Keratinocyte (primary cell): ENCODE measurements at places on chromosomes 16 and 17. TPM values are rescaled to one million over a fixed set of nuclear protein-coding genes. Genes with fewer than 3 reads are reported as not detected.
A peak's percentile ranks its signal among the peaks of the same experiment; 100 is the strongest.

- peaks cover 3% of the 10 kb centered on the region for H3K4me1 ChIP-seq
- no peak overlapping the region for H3K4me3 ChIP-seq
- no peaks in the 10 kb centered on the region for H3K27me3 ChIP-seq
- no peak overlapping the region for H3K27ac ChIP-seq
Measured at GRCh38 chr17:33929181-33929724, 325.8 kb upstream of the CCL2 start.

DNA sequence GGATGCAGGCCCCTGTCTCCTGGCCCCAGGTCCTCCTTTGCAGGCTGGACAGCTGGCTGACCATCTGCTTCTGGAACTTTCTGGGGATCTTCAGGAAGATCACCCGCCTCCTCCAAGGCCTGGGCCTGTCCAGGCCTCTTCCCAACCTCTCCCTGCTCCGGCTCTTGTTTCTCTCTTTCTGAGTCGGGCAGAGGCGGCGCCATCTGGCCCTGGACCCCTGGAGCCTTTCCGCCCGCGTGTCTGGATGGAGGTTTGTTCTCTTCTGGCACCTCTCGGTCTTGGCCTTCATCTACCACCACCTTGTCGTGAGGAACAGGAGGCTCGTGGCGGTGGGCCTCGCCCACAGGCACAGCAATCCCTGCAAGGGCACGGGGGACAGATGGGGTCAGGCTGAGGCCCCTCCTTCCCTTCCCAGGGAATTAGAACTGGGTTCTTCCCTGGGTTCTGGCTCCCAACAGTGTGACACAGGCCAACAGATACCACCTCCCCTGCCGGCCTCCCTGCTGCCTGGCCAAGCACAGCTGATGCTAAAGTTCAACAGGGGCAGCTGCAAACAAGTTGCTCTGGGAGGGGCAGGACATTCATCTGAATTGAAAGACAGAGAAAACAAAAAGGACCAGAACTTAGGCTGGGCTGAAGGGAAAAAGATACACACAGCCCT, 13.3 kb downstream of the NDUFAF8 start:
- H3K36me3 ChIP-seq = peaks cover 12% of the 10 kb centered on the region
- peaks cover 14% of the 10 kb centered on the region for H3K4me1 ChIP-seq
- no peaks in the 10 kb centered on the region for H3K27me3 ChIP-seq
- H3K4me3 ChIP-seq = no peak overlapping the region

DNA sequence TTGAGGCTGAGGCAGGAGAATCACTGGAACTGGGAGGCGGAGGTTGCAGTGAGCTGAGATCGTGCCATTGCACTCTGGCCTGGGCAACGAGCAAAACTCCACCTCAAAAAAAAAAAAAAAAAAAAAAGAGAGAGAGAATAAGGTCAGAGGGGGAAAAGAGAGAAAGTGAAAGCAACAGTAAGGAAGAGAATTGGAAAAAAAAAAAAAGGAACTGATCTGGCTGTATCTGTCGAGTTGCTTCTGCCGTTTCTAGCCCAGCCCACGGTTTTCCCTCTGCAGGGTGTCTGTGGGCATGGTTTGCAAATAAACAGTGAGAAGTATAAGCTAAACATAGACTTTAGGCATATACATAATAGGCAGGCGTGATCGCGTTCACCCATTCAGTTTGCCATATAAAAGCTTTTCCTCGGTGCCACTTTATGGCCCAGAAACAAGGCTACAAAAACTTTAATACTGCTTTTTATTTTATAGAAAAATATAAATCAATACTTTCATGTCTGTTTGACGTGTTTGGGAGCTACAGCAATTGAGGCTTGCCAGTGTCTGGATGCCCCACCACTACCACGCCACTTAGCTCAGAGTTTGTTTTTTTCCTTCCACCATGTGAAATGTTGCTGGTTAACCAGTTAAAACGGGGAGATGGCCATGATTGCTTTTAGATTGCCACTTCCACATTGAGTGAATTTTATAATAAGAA, 436.7 kb downstream of the MAF start:
- no peak overlapping the region for H3K4me3 ChIP-seq
- DNase-seq = no peak
- H3K27me3 ChIP-seq = no peaks in the 10 kb centered on the region
- no peaks in the 10 kb centered on the region for H3K36me3 ChIP-seq

GRCh38 chr16:86145669-86146068, 246.7 kb downstream of the IRF8 start:
- H3K36me3 ChIP-seq = no peaks in the 10 kb centered on the region
- no peak for DNase-seq

DNA sequence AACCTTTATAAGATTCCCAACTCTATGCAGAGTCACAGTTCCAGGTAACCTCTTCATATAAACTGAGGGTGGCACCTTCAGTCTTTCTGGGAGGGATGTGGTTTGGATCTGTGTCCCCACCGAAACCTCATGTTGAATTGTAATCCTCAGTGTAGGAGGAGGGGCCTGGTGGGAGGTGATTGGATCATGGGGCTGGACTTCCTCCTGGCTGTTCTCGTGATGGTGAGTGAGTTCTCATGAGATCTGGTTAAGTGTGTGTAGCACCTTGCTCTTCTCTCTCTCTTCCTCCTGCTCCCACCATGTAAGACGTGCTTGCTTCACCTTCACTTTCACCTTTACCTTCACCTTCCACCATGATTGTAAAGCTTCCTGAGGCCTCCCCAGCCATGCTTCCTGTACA, 30.5 kb downstream of the HS3ST2 start:
- DNase-seq = no peak
- H3K4me1 ChIP-seq = peaks cover 4% of the 10 kb centered on the region
- H3K27me3 ChIP-seq = no peaks in the 10 kb centered on the region
- H3K36me3 ChIP-seq = no peaks in the 10 kb centered on the region
- H3K4me3 ChIP-seq = no peak overlapping the region
- peak overlapping the region; percentile 17 for H3K27ac ChIP-seq

DNA sequence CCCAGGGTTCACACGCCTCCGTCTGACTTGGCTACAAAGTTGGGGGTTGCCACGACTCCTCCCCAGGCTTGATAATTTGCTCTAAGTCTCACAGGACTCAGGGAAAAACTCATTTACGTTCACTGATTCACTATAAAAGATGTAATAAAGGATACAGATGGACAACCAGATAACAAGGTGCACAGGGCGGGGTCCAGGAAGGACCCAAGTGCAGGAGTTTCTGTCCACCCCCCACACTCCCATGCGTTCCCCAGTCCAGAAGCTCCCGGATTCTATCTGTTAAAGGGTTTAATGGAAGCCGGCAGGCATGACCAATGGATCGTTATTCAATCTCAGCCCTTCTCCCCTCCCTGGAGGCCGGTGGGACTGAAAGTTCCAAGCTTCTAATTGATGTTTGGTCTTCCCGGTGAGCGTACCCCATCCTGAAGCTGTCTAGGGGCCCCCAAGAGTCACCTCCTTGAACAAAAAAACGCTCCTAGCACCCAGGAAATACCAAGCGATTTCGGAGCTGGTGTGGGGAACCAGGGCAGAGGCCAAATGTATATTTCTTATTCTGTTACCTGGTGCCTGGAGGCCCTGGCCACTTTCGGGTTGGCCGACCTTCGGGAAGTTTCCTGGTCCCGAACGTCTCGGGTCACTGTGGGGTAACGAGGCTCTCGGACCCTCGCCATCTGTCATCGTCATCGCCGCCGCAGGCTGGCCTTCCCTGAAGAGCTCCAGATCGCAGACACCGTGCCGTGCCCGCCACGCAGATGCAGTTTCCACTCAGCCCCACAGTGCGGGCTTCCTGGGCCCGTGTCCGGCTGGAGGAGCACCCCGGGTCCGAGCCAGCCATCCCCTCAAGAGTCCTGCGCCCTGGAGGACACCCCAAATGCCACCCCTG, 13.5 kb upstream of the METRNL start:
- no peak overlapping the region for H3K4me3 ChIP-seq
- no peaks in the 10 kb centered on the region for H3K36me3 ChIP-seq
- no peak for DNase-seq
- H3K27me3 ChIP-seq = peaks cover 26% of the 10 kb centered on the region

DNA sequence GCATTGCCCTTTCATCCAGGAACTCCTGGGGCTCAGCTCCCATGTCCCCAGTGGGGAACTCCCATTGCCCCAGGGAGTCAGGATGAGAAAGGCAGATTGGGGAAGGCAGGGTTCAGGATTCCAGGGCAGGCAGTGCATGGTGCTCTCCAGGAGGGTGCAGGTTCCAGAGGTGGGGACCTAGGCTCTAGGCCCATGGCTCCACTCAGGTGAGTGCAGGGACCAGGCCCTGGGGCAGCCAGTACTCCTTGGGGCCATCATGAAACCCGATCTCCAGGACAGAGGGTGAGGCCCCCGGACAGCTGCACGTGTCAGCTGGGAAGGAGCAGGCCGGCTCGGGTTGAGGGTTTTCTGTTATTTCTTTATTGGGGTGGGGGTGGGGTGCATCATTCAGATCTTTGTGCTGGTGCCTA, 1.3 kb upstream of the MTSS2 start:
- peaks cover 44% of the 10 kb centered on the region for H3K4me1 ChIP-seq
- no peak for DNase-seq
- H3K27me3 ChIP-seq = no peaks in the 10 kb centered on the region

DNA sequence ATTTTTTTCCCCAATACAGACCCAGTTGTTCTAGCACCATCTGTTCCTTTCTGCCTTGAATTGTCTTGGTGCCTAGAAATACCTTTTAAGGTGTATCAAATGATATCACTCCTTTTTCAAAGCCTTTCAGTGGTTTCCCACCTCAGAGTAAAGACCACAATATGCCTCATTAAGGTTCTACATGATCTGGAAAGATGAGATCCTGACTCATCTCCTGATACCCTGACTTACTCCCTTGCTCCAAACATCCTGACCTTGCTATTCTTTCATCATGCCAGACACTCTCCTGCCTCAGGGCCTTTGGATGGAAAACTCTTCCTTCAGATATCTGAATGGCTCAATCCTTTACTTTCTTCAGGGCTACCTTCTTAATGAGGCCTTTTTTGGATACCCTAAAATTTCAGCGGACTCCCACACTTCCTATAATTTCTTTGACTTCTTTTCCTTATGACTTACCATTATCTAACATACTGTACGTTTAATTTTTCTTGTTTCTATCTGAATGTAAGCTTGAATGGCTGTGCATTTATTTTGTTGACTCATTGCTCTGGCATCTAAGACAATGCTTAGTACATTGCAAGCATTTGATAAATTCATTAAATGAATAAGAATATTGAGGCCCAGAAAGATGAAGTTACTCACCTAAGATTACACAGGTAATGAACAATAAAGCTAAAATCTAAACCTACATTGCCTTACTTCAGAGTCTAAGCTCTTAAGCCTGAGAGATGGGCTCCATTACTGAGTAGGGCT, 19.2 kb downstream of the FLOT2 start:
- peaks cover 27% of the 10 kb centered on the region for H3K36me3 ChIP-seq
- DNase-seq = peak; percentile 73
- H3K27me3 ChIP-seq = no peaks in the 10 kb centered on the region
- peak overlapping the region; percentile 55 for H3K27ac ChIP-seq
- H3K4me3 ChIP-seq = no peak overlapping the region

DNA sequence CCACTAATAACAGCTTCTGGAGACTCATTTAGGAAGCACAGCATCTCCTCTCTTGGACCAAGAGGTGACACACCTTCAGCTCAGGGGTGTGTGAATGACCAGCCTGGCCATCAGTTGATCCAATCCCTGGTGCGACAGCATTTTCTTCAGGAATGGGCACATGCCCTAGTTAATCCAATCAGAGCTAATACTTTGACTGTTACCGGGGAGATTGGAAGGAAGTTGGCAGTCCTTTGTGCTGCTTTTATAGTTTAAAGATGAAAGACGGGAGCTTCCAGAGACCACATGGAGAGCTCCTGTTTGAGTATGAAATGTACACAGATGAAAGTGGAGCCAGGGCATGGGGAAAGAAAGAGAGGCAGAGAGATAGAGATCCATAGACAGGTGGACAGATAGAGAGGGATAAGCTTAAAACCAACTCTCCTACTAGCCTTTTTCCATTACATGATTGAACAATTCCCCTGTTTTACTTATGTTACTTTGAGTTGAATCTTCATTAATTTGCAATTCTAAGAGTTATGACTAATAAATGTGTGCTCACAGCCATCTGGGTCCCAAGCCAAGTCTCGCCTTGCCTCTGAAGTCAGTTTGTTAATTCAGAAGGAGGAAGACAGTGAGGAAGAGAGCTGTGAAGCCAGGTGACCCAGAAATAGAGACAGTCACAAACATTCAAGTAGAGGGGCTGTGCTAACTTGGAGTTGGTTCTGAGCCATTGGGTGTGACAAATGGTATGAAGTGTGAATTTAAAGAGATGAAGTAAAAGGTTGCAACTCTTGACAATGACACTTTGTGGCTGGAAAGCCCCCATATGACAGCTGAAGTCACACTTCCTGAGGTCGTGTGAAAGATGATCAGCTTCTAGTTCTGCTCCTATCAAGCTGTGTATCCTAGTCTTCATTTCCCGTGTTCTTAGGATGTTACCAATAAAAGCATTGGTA, 120.0 kb upstream of the GOT2 start:
- no peaks in the 10 kb centered on the region for H3K27me3 ChIP-seq
- no peak for DNase-seq
- H3K36me3 ChIP-seq = no peaks in the 10 kb centered on the region
- no peak overlapping the region for H3K27ac ChIP-seq
- H3K4me3 ChIP-seq = no peak overlapping the region

- no peak for DNase-seq
- no peak overlapping the region for H3K27ac ChIP-seq
- H3K27me3 ChIP-seq = peaks cover 4% of the 10 kb centered on the region
- no peaks in the 10 kb centered on the region for H3K36me3 ChIP-seq
- H3K4me1 ChIP-seq = peaks cover 20% of the 10 kb centered on the region
- H3K4me3 ChIP-seq = no peak overlapping the region
Measured at GRCh38 chr17:78556812-78557211, 20.4 kb downstream of the DNAH17 start.

GRCh38 chr16:74922150-74923138, 62.5 kb downstream of the WDR59 start:
- H3K27ac ChIP-seq = no peak overlapping the region
- DNase-seq = no peak
- no peak overlapping the region for H3K4me3 ChIP-seq

GRCh38 chr17:83125515-83126274, 46.3 kb downstream of the METRNL start:
- H3K4me1 ChIP-seq = peaks cover 8% of the 10 kb centered on the region
- no peak overlapping the region for H3K4me3 ChIP-seq
- H3K27me3 ChIP-seq = peaks cover 24% of the 10 kb centered on the region
- H3K27ac ChIP-seq = no peak overlapping the region
- no peaks in the 10 kb centered on the region for H3K36me3 ChIP-seq

DNA sequence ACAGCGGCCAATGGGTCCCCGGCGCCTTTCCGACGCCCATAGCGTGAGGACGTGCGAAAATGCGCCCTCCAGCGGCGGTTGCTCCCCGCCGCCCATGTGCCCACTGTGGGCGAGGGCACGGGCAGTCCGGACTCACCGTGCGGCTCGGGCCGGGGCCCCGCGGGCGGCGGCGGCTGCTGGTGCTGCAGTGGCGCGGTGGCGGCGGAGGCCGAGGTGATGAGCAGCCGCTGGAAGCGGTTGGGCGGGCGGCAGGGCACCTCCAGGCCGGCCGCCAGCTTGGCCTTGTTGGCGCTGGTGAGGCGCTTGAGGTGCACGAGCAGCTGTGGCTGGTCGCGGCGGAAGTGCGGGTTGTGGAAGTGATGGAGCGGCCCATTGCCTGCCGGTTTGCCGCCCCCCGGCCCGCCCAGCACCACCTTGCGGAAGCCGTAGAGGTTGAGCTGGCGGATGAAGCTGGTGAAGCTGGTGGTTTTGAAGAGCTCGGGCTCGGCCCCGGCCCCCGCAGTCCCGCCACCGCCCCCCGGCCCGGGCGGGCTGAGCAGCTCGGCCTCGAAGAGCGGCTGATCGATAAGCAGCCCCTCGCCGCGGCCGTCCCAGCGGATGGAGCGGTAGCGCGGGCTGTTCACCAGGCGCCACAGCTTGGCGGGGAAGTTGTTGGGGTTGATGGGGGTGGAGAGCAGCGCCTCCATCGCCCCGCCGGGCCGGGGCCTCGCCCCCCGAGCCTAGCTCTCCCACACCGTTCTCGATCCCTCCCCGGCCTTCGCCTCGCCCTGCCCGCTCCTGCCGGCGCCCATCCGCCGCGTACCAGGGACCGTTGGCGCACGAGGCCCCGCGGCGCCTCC, at the start of gene HSF5:
TSS of gene HSF5 (minus strand) at position 820 of the 839 bp plus-strand sequence. CDS start at position 686, 134 bp downstream.
- no peaks in the 10 kb centered on the region for H3K4me1 ChIP-seq

ITGAD gene
- not detected in 3 replicates for polyA plus RNA-seq

APOBR gene
- polyA plus RNA-seq = 0.03 to 0.04 TPM in 2 of 3 replicates, not detected in the other

PTX4 gene
- polyA plus RNA-seq = not detected in 3 replicates
